Activated T-helper 9 cell treated with anti-CD3 and anti-CD28 coated beads, Interleukin-2, amount 50 U/mL, for 16 hours (primary cell): ENCODE measurements at places on chromosomes 1 and 21.
A peak's percentile ranks its signal among the peaks of the same experiment; 100 is the strongest.

GRCh38 chr21:37582590-37582989, 216.0 kb downstream of the DYRK1A start:
- no peak for DNase-seq

DNA sequence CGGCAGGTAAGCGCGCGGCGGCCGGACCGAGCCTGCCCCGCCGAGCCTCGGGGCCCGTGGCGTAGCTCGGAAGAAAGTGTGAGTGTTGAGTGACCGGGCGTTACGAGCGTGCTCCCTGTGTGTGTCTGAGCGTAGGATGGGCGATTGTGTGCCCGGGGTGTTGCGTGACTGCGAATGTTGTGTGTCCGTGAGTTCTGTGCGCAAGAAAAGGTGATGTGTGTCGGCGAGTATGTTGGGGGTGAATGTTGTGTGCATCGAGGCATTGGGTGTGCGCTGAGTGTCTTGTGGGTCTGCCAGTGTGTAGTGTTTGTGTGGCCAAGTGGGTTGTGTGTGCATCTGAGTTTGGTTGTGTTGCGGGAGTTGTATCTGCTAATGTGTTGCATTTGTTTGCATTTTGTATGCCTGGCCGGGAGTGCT, 398 bp downstream of the PTPRU start:
- DNase-seq = no peak

- DNase-seq = no peak
Observed at GRCh38 chr1:231814021-231814420, 187.4 kb downstream of the DISC1 start.

GRCh38 chr1:214466403-214467077, 84.9 kb downstream of the PTPN14 start:
- no peak for DNase-seq

- DNase-seq = no peak
Observed at GRCh38 chr1:111489604-111490003, 13.8 kb downstream of the ADORA3 start.

DNA sequence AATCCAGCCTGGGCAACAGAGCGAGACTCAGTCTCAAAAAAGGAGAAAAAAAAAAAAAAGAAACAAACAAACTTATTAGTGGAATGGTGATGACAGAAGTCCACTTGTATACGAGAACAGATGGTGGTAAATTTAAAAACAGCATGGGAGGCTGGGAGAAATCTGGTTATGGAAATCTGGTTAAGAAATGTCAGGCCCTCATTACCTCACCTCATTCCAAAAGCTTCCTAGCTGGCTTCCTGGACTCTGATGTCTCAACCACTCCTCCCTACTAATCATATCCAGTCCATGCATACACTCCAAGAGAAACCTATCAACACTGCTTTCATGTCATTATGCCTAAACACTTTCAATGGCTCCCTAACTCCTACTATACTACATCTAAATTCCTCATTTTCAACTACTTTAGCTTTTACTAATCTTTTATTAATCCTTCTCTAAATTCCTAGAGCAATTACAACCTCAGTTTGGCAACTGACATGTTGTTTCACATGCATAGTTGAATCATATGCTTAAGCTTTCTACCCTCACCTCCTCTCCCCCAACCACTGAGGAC, 52.9 kb downstream of the FOXJ3 start:
- DNase-seq = no peak

GRCh38 chr1:38991638-38992411, 749 bp downstream of the AKIRIN1 start:
- peak; percentile 2 for DNase-seq

DNA sequence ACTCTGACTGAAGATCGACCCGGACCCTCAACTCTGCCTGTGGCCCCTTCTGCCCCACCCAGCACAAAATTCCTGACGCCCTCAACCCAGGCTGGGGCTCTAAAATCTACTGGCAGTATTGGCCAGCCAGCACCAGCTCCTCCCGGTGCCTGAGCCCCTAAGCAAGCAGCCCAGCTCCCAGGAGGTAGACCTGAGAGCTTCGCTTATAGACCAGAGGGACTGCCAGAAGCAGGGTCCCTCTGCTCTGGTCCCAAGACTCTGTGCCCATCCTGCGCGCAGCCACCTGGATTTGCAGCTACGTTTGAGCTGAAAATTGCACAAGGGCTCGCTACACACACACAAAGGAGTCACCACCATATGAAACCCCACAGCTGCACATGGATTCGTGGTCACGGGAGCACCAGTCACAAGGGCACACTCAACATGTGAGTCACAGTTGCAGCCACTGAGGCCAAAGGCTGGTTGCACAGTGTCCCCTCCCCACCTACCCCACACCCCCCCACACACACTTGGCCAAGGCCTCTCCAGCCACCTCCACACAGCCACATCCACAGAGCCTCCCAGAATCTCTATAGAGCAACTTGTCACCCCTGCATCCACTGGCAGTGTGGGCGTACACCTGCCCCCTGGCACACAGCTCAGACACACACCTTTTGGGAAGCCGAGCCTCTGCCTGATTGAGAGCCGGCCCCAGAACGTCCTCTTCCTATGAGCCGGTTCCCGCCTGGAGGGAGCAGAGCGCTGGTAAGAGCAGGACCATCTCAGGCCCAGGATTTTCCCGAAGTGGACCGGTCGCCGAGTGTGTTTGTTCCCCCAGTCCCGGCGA, 1.1 kb upstream of the DMBX1 start:
- no peak for DNase-seq

DNA sequence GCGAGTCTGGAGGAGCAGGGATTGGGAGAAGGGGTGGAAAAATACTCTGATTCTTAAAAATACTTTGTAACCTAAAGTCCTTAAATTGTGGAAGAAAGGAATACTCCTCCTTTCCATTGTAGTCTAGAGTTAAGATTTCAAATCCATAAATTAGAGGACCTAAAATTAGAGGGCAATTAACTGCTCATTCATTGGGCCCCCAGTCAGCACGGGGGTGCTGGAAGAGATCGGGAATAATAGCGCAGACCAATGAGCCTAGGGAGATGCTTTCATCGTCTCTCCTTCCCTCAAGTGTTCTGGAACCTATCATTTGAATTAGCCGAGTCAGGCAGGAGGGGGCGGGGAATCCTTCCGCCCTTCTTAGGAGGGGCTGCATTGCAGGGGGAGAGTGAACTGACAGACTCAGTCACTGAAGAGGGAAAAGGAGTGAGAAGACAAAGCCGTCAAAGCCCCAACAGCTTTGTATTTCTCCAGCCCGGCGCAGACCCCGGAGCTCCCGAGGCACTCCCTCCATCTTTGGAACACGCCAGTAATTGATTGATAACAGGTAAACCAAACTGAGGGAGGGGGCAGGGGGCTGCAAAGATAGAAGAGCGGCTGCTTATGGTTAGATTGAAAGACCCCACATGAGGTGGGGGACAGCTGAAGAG, at the start of gene MLLT11:
Gene MLLT11, plus strand, starts transcription at position 391 of the 650 bp plus-strand sequence. CDS start 6,828 bp downstream, outside the sequence.
- DNase-seq = no peak

GRCh38 chr1:46485564-46486431, 3.8 kb upstream of the DMBX1 start:
- DNase-seq = no peak

GRCh38 chr1:192133350-192133926, 24.8 kb upstream of the RGS18 start:
- DNase-seq = no peak

- no peak for DNase-seq
Observed at GRCh38 chr1:4411862-4412261, 242.5 kb upstream of the AJAP1 start.

GRCh38 chr1:185463433-185463832, 146.4 kb upstream of the IVNS1ABP start:
- DNase-seq = no peak

- DNase-seq = no peak
Observed at GRCh38 chr1:111406321-111406768, 21.2 kb downstream of the OVGP1 start.

DNA sequence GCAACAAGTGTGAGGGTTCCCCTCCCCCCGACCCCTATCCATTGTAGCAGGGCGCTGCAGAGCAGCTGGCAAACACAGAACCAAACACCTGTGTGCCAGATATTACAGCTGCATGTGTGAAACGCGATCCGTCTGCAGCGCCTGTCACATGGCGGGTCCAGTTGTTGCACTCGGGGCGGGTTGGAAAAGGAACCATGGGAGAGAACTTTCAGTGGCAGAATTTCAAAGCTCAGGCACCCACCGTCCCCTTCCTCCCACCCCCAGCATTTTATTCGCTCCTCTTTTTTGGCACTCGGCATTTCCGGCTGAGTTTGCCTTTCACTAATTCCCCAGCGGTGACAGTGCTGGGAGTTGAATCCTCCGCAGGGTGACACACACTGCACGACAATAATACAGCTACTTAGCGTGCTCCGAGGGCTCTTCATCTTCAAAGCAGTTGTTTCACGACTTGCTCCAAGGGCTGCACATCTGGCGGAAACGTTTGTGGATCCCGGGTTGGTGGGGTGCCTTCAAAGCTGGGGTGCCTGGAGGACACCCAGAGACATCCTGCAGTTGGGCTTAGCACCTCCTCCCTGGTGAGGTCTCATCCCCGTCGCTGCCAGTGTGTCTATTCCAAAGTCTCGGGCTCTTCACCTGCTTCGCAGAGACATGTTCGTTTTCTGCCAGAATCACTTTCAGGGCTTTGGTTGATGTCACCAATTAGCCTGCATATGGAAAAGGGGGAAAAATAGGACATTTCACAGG, 180.7 kb downstream of the ZBTB18 start:
- no peak for DNase-seq

DNA sequence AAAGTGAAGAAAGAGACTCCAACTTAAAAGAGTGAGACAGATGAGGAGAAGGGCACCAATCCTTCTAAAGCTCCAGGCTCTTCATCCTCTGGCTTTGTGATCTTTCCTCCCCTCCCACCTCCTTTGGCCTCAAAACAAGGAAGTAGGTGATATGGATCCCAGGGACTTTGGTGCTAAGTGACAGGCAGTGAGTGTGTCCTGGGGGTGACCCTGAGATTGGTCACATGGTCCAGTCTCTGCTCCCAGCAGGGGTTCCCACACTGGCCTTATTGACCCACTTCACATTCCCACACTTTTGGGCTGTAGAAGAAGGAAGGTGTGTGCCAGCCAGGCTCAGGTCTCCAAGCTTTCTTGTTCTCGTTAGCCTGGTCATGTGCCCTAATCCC, 401.2 kb upstream of the PROX1 start:
- no peak for DNase-seq

DNA sequence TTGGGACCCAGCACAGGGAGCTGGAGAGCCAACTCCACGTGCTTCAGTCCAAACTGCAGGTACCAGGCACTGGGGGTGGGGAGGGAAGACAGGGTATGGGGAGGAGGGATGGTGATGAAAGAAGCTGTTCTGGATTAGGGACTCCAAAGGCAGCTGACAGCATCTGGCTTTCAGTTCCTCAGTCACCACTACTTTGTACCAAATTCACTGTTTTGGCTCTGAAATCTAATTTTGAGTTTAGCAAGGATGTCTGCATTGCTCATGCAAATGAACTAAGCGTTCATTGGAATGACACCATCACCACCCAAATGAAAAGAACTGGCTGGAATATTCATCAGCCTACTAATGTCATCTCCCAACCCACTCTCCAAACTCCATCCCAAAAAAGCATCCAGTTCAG, 8.7 kb downstream of the C1orf74 start:
- no peak for DNase-seq

- no peak for DNase-seq
Observed at GRCh38 chr1:151164732-151165280, 896 bp downstream of the LYSMD1 start.

DNA sequence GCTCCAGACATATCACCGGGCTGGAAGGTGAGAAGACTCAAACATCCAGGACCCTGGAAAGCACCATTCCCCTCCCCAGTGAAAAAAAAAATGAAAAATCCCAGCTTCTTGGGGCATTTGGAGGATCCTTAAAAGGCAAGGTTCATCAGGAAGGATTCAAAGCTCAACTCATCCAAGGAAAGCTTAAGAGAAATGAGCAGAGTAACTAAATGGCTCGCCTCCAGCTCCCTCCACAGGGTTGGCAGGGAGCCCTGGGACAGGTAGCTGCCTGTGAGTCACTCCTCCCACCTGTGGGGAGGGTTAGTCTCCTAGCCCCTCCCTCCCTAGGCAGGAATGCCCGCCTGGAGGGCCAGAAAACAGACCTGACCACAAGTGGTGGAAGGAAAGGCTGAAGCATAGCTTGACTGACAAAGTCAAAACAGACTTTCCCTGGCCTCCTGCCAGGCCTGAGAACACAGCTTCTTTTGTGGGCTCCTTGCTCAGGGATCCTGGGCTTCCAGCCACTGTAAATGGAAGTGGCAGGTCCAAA, 712 bp upstream of the LAMB3 start:
- DNase-seq = peak; percentile 41

GRCh38 chr21:42061195-42061985, 9.7 kb upstream of the UMODL1 start:
- no peak for DNase-seq

DNA sequence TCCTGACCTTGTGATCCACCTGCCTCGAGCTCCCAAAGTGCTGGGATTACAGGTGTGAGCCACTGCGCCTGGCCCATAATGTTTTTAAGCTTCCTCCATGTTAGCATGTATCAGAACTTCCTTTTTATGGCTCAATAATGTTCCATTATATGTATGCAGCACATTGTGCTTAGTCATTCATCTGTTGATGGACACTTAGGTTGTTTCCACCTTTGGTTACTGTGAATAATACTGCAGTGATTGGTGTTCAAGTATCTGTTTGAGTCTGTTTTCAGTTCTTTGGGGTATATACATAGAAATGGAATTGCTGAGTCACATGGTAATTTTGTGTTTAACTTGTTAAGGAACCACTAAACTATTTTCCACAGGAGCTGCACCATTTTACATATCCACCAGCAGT, 17.7 kb downstream of the CMPK1 start:
- no peak for DNase-seq

- no peak for DNase-seq
Observed at GRCh38 chr1:3511306-3511705, 56.8 kb downstream of the ARHGEF16 start.

DNA sequence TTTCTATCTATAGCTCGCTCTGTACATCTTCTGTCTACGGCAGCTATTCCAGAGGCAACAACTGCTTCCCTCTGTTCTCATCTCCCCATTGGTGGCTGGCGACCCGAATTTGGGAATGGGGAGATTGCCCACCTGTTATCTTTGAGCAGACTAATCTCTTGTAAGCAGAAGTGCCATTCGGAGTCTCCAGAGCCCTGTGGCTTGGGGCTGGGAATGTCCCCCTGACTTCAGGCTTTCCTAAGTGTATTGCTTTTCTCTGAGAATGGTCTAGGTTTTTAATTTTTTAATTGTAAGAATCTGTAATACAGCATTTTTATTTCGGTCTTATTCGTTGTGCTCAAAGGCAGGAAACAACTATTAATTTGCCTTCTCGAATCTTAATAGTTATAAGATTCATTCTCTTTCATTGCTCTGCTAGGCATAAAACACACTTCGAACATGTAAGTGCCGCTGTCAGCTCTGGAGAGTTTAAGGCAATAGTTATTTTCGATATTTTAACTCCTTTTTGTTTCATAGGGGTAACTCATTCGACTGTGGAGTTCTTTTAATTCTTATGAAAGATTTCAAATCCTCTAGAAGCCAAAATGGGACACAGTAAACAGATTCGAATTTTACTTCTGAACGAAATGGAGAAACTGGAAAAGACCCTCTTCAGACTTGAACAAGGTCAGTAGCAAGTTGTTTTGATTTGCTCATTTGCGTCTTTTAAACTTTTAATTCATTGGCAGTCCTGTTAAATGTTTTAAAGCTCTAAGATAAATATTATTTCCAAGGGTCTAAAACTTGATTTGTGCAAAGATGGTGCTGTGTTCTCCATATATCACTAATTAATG, 514 bp downstream of the AGL start:
- DNase-seq = no peak
